Upper lobe of left lung (tissue), 6 donors: ENCODE measurements at places on chromosomes 7 and 10. TPM values are rescaled to one million over a fixed set of nuclear protein-coding genes. Genes with fewer than 3 reads are reported as not detected.

- H3K4me1 ChIP-seq = no peaks in the 10 kb centered on the region
- peak; percentile 63 for DNase-seq
- no peaks in the 10 kb centered on the region for H3K27me3 ChIP-seq
- H3K4me3 ChIP-seq = no peak overlapping the region
- no peaks in the 10 kb centered on the region for H3K36me3 ChIP-seq
- H3K27ac ChIP-seq = no peak overlapping the region
Measured at GRCh38 chr7:155727616-155728015, 83.2 kb downstream of the RBM33 start.

- H3K4me1 ChIP-seq = peaks cover 9% of the 10 kb centered on the region
- no peaks in the 10 kb centered on the region for H3K27me3 ChIP-seq
- no peak overlapping the region for H3K4me3 ChIP-seq
- peaks cover 37% of the 10 kb centered on the region for H3K36me3 ChIP-seq
- DNase-seq = no peak
Measured at GRCh38 chr7:120951826-120952225, 1.2 kb downstream of the ING3 start.

- no peak for DNase-seq
- no peak overlapping the region for H3K27ac ChIP-seq
- no peaks in the 10 kb centered on the region for H3K27me3 ChIP-seq
- no peaks in the 10 kb centered on the region for H3K36me3 ChIP-seq
- H3K4me1 ChIP-seq = peaks cover 6% of the 10 kb centered on the region
Measured at GRCh38 chr7:2317556-2318293, 3.5 kb upstream of the SNX8 start.

DNA sequence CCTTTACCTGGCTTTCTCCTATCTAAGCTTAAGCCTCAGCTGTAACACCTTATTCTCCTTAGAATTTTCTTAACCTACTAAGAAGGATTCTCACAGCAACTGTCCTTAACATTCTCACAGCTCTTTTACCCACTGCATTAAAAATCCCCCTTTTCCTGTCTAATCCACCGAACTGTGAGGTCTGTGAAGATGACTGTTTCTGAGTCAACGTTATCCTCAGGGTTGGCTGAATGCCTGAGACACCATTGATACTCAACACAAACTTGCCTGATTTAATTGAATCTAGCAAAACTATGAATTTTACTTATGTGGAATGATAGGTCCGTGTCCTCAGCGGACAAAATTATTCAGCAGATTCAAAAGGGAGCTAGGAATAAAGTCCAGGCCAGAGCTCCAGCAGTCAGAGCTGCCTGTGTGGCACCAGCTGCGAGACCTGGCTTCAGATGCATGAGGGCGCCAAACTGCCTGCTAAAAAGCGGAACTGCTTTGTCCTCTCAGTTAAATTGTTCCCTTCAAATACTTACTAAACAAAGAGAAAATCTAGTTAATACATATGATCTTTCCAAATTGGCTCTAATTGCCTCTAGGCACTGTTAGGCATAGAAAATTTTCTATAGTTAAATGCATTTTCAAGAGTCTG is 33.4 kb upstream of the VWDE start:
- H3K4me3 ChIP-seq = no peak overlapping the region
- H3K27me3 ChIP-seq = no peaks in the 10 kb centered on the region
- no peak for DNase-seq
- H3K36me3 ChIP-seq = no peaks in the 10 kb centered on the region
- H3K4me1 ChIP-seq = no peaks in the 10 kb centered on the region
- H3K27ac ChIP-seq = no peak overlapping the region

GRCh38 chr7:437329-438251 is 82.1 kb downstream of the PDGFA start:
- no peak overlapping the region for H3K4me3 ChIP-seq
- peak; percentile 74 for DNase-seq
- H3K36me3 ChIP-seq = no peaks in the 10 kb centered on the region

DNA sequence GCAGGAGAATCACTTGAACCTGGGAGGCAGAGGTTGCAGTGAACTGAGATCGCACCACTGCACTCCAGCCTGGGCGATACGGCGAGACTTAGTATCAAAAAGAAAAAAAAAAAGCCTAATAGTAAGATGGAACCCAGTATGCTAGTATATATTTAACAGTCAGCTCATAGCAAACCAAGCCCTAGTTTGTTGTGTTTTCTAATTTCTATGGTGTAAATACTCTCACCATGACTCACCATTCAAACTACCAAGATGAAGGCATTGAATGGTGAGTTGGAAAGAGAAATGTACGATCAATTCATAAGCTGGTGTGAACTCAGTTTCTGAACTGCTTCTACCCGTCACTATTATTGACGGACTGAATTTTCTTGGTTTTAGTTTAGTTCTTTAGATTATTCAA is 173.7 kb upstream of the KAT6B start:
- no peak for DNase-seq
- H3K36me3 ChIP-seq = no peaks in the 10 kb centered on the region
- no peak overlapping the region for H3K4me3 ChIP-seq
- H3K27me3 ChIP-seq = no peaks in the 10 kb centered on the region
- no peak overlapping the region for H3K27ac ChIP-seq
- H3K4me1 ChIP-seq = no peaks in the 10 kb centered on the region

GRCh38 chr7:129110258-129110981 is 34.1 kb upstream of the TSPAN33 start:
- H3K4me3 ChIP-seq = no peak overlapping the region
- no peak for DNase-seq
- no peak overlapping the region for H3K27ac ChIP-seq
- no peaks in the 10 kb centered on the region for H3K27me3 ChIP-seq

GRCh38 chr10:13987446-13987845 is 343.3 kb downstream of the FRMD4A start:
- H3K4me1 ChIP-seq = peaks cover 31% of the 10 kb centered on the region
- no peaks in the 10 kb centered on the region for H3K27me3 ChIP-seq
- H3K4me3 ChIP-seq = no peak overlapping the region
- no peaks in the 10 kb centered on the region for H3K36me3 ChIP-seq
- no peak for DNase-seq

GRCh38 chr7:158740657-158741293 is 36.2 kb upstream of the NCAPG2 start:
- H3K27me3 ChIP-seq = no peaks in the 10 kb centered on the region
- no peak overlapping the region for H3K27ac ChIP-seq
- peaks cover 19% of the 10 kb centered on the region for H3K36me3 ChIP-seq
- DNase-seq = no peak
- no peak overlapping the region for H3K4me3 ChIP-seq

GRCh38 chr10:73871295-73872189 is 2.8 kb downstream of the CAMK2G start:
- no peak for DNase-seq
- peaks cover 4% of the 10 kb centered on the region for H3K36me3 ChIP-seq
- H3K4me3 ChIP-seq = no peak overlapping the region
- no peaks in the 10 kb centered on the region for H3K27me3 ChIP-seq
- peaks cover 53% of the 10 kb centered on the region for H3K4me1 ChIP-seq

- no peak overlapping the region for H3K27ac ChIP-seq
- peaks cover 5% of the 10 kb centered on the region for H3K4me1 ChIP-seq
- no peaks in the 10 kb centered on the region for H3K27me3 ChIP-seq
- H3K4me3 ChIP-seq = no peak overlapping the region
- H3K36me3 ChIP-seq = no peaks in the 10 kb centered on the region
Measured at GRCh38 chr7:42690794-42691639, 220.9 kb downstream of the C7orf25 start.

- H3K27me3 ChIP-seq = no peaks in the 10 kb centered on the region
- no peaks in the 10 kb centered on the region for H3K36me3 ChIP-seq
- no peak overlapping the region for H3K4me3 ChIP-seq
- no peak for DNase-seq
Measured at GRCh38 chr10:73894245-73894971, 16.5 kb upstream of the PLAU start.

DNA sequence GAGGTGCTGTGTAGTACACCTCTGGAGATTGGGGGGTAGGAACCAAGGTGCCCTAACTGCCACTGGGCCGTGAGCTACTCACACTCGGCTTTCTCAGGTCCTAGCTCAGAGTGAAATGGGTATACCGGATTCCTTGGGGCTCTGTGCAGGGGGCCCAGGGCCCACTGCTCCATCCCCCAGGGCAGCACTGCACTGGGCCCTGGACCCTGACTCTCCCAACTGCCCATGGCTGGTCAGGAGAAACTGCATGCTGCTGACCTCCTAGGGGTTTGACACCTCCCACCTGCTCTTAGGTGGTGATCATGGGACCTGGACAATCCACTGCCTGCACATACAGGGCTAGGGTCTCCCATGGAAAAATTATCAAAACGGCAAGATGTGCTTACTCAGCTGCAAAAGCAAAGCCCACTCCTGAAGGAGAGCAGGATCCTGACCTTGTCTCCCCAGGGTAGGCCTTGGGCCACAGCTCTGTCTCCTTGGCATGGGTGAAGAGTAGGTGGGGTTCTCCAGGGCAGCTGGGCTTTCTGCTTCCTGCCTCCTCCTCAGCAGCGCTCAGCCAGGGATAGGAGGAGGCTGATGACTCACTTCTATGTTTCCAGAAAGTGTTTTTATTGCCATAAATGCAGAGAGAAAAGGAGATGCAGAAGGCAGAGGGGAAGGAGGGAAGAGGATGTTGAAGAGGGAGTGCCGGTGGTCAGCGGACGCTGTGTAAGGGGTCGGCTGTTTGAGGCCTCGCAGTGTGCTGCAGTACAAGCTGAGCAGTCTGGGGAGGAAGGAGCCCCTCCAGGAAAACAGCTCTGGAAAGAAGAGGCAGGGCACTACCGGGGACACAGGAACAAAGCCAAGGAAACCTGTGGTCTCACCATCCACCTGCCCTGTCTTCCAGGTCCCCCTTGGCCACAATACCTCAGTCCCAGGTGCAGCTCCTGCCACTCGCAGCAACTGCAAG is 107.8 kb downstream of the ARHGAP22 start:
- H3K4me1 ChIP-seq = peaks cover 6% of the 10 kb centered on the region
- H3K36me3 ChIP-seq = no peaks in the 10 kb centered on the region
- no peak overlapping the region for H3K4me3 ChIP-seq
- no peak overlapping the region for H3K27ac ChIP-seq
- H3K27me3 ChIP-seq = no peaks in the 10 kb centered on the region

DNA sequence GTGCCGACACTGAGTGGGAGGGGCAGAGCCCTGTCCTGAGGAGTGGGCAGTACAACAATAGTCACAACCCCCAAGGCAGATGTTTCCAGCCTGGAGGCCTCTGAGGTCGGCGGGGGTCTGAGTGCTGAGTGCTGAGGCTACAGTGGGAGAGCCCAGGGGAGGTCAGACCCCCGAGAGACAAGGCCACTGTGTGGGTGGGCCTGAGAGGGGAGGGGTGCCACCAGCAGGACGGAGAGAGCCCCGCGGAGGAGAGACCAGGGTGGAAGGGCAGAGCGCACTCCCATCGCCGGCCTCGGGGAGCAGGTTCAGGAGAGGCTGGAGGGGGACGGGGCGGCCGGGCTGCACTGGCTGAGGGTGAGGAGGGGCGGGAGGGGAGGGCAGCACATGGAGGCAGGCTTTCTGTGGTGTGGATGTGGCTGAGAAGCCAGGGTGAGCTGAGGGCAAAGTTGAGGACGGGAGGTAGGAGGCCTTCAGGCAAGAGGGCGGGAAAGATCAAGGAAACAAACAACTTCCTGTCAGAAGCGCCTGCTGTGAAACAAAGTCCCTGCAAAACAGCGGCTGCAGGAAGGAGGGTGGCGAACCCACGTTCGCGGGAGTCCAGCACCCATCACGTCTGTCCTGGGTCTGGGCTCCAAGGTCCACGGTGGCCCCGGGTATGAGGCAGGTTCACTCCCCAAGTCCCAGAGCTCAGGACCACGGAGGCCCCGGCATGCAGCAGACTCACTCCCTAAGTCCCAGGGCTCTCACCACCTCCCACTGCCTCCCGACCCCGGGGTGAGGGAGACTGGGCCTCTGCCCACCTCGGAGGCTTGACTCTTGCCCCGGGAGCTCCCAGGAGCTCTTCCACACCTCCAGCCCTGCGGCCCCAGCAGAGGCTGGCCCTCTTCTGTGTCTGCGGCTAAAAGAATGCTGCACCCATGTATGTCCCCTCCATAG is 76.8 kb upstream of the NKX6-2 start:
- peak; percentile 52 for DNase-seq
- H3K27me3 ChIP-seq = peaks cover 11% of the 10 kb centered on the region
- no peaks in the 10 kb centered on the region for H3K36me3 ChIP-seq
- H3K4me3 ChIP-seq = no peak overlapping the region

GRCh38 chr10:114615600-114616007 is 42.5 kb downstream of the ABLIM1 start:
- DNase-seq = no peak
- no peaks in the 10 kb centered on the region for H3K27me3 ChIP-seq
- peaks cover 38% of the 10 kb centered on the region for H3K4me1 ChIP-seq

- DNase-seq = no peak
- no peaks in the 10 kb centered on the region for H3K27me3 ChIP-seq
Measured at GRCh38 chr7:12328888-12329770, 74.5 kb downstream of the VWDE start.

- no peak for DNase-seq
- H3K4me1 ChIP-seq = no peaks in the 10 kb centered on the region
- no peaks in the 10 kb centered on the region for H3K27me3 ChIP-seq
- no peak overlapping the region for H3K4me3 ChIP-seq
- no peak overlapping the region for H3K27ac ChIP-seq
- no peaks in the 10 kb centered on the region for H3K36me3 ChIP-seq
Measured at GRCh38 chr7:71746006-71746405, 614.1 kb downstream of the GALNT17 start.

GRCh38 chr10:71245420-71246325 is 33.3 kb downstream of the UNC5B start:
- peak overlapping the region; percentile 83 for H3K27ac ChIP-seq
- DNase-seq = no peak
- peaks cover 63% of the 10 kb centered on the region for H3K4me1 ChIP-seq
- H3K27me3 ChIP-seq = no peaks in the 10 kb centered on the region
- no peak overlapping the region for H3K4me3 ChIP-seq
- H3K36me3 ChIP-seq = no peaks in the 10 kb centered on the region

- no peaks in the 10 kb centered on the region for H3K27me3 ChIP-seq
- DNase-seq = no peak
- H3K4me3 ChIP-seq = no peak overlapping the region
Measured at GRCh38 chr10:14583252-14583651, 191.4 kb downstream of the FAM107B start.

- H3K27me3 ChIP-seq = no peaks in the 10 kb centered on the region
- no peaks in the 10 kb centered on the region for H3K36me3 ChIP-seq
- H3K4me1 ChIP-seq = no peaks in the 10 kb centered on the region
- no peak for DNase-seq
Measured at GRCh38 chr7:139899328-139899955, 70.4 kb downstream of the TBXAS1 start.

Gene ZMYND11
- 46.1 TPM for total RNA-seq

Gene PTN
- total RNA-seq = 10.3 TPM

Gene OR13A1
- not detected for total RNA-seq

Gene LRRC61
- total RNA-seq = 29.0 TPM

Gene WNT16
- not detected for total RNA-seq

Gene SPDYE1
- total RNA-seq = not detected

Gene PITX3
- not detected for total RNA-seq

Gene ARHGAP22
- total RNA-seq = 9.3 TPM

Gene CH25H
- total RNA-seq = 3.4 TPM

Gene AOAH
- total RNA-seq = 36.8 TPM

Gene OGDH
- total RNA-seq = 80.5 TPM

Gene LIPJ
- not detected for total RNA-seq

Gene FAM237B
- total RNA-seq = not detected

Gene SPDYE8
- not detected for total RNA-seq

Gene BICC1
- total RNA-seq = 8.9 TPM

Gene CCAR1
- 41.6 TPM for total RNA-seq
